ENCODE measurements at places on chromosomes 2 and 18.

GRCh38 chr2:113240150-113240914 is 38.4 kb downstream of the PAX8 start:
- DNase-seq = no peak

DNA sequence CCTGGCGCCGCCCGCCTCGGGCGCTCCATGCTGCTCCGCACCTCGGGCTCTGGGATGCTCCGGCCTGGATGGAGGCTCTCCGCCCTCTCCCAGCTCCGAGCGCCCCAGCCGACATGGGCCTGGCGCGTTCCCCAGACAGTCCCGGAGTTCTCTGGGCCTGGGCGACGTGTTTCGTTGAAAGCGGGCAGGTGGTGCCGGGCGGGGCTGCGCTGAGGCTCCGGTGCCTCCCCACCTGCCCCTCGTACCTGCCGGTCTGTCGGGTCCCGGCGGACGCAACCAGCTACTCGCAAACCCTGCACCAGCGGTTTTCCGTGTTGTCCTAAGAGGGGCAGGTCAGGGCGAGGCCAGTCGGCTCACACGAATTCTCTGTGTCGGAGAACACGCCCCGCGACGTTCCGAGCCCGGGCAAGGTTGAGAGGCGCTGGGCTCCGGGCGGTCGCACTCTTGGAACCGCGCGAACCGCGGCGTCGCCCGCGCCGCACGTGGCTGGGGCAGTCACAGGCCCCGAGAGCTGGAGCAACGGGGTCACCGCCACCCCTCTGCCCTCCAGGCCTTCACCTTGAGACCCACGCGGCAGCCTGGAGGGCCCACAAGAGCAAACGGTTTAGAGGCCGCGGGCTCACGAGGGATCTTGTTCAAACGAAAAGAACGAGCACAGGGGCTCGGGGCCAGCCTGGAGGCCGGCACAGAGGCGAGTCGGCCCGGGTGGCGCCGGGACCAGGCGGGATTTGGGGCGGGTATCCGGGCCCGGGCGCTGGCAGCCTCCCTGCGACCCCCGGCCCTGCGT is 4.2 kb upstream of the SIX2 start:
- no peak for DNase-seq

DNA sequence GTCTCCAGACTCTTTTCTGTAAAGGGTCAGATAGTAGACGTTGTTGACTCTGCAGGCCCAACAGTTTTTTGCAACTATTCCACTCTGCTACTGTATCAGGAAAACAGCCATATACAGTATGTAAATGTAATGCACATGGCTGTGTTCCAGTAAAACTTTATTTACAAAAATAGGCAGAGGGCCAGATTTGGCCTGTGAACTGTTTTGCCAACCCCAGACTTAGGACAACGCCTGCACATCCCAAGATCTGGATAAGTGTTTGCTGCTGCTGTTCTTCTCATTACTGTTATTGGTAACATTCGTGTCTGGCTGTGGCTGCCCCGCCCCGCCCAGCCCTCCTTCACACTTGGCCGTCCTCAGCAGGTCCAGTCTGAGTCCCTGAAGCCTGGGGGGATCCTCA is 94.6 kb upstream of the MCFD2 start:
- no peak for DNase-seq

GRCh38 chr2:160465002-160465401 is 28.6 kb downstream of the RBMS1 start:
- no peak for DNase-seq

- no peak for DNase-seq
These were observed 47.5 kb downstream of the TRIB2 start for GRCh38 chr2:12764075-12764730.

Data from iPS DF 6.9 (cell line).